ENCODE measurements at places on chromosomes 11 and 22. TPM values are rescaled to one million over a fixed set of nuclear protein-coding genes. Genes with fewer than 3 reads are reported as not detected.
A peak's percentile ranks its signal among the peaks of the same experiment; 100 is the strongest.

DNA sequence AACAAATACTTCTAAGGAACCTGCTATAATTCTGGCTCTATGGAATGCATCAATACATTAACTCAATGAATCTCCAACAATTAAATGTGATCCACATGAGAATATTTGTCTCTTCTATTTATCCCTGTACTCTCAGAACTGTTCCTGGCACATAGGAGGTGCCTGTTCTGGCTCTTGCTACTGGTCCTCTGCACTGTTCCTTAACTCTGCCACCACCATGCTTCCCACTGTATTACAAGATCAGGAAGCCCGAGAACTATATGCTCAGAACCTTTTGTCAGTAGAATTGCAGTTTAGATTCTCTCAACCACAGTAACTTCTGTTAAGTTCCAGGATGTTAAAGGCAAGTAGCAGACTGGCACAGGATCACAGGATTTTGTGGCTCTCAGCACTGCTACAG is 376.3 kb upstream of the CCDC90B start:
- DNase-seq: no peak

DNA sequence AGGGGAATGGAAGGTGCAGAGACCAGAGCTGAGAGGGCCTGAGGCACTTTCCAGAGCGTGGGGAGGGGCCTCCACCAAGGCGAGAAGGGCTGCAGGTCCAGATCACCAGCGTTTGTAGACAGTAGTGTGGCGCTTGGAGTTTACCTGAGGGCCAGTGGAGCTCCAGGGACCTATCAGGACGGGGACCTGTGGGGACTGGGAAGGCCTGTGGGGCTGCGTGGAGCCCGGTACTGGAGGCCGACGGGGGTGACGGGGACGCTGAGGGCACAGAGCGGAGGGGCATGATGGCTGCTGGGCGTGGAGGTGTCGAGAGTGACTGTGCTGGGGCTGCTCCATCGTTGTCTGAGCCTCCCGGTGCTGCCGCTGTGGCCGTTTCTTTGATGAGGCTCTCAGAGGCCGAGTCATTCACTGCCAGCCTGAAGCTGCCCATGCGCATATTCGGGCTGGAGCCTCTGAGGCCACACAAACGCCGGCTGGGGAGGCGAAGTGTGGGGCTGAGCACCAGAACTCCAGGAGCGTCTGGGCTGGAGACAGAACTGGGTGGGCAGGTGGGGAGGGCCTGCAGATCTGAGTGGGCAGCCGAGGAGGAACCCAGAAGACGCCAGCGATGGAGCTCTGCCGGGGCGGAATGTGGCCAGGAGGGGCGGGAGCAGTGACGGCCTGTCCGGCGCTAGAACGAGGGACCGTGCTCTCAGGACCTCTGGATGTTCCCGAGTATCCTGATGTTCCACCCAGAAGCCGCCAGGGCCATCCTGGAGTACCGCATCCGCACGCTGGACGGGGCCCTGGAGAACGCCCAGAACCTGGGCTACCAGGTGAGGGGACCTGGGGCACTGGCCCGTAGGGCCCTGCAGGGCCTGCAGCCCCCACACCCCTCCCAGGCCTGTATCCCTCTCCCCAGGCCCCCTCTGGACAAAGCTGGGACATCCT is 2.6 kb downstream of the PGGHG start:
- no peak for DNase-seq

DNA sequence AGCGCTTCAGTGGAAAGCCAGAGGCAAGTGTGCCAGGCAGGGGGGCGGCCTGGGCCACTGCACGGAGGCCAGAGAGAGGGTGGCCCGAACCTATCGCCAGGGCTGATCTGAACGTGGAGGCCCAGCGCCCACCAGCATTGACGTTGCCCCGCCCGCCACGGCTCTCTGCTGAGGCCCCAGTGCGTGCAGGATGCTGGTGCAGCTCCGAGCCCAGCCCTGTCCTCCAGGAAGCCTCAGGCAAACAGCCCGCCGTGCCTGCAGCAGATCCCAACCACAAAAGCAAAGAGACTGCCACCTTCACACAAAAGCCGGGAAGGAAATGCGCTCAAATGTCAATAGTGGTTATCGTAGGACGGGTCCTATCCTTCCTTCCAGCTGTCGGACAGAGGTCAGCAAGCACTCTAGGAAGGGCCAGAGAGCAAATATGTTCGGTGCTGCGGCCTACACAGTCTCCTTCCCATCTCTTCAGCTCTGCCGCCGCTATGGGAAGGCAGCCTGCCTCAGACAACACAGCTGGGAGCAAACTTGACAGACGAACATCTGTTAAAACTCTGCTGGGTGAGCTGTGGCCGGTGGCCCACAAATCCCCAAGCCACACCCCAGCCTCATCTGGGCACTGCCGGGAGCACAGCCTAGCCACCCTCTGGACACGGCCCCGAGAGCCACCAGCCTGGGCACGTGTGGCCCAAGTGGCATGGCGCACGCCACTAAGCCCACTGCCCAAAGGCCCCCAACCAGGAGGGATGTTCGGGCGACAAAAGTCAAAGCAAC is 146.2 kb downstream of the CRYBB2 start:
- DNase-seq: no peak

DNA sequence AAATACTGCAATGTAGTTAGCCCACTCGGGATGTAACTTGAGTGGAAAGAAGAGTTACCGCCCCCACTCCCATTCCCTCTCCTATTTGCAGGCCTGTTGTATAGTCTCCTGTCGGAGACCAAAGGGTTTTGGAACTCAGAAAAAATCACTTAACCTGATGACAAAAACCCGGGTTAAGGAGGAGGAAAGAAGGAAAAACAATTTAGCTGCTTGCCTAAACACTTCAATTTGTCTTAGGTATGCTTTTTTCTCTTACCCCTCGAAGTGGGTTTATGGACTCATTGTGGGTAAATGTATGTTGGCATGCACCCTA is 2.2 kb downstream of the YAP1 start:
- no peak for DNase-seq

DNA sequence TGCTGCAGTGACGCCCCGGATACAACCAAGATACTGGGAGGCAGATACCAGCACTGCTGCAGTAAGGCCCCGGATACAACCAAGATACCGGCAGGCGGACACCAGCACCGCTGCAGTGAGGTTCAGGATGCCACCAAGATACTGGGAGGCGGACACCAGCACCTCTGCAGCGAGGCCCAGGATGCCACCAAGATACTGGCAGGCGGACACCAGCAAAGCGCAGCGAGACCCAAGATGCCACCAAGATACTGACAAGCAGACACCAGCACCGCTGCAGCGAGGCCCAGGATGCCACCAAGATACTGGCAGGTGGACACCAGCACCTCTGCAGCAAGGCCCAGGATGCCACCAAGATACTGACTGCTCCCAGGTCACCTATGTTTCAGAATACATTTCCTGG is 225.2 kb downstream of the BRD1 start:
- no peak for DNase-seq

- DNase-seq: no peak
These were observed 1526.5 kb downstream of the LRRC4C start for GRCh38 chr11:39932966-39933365.

DNA sequence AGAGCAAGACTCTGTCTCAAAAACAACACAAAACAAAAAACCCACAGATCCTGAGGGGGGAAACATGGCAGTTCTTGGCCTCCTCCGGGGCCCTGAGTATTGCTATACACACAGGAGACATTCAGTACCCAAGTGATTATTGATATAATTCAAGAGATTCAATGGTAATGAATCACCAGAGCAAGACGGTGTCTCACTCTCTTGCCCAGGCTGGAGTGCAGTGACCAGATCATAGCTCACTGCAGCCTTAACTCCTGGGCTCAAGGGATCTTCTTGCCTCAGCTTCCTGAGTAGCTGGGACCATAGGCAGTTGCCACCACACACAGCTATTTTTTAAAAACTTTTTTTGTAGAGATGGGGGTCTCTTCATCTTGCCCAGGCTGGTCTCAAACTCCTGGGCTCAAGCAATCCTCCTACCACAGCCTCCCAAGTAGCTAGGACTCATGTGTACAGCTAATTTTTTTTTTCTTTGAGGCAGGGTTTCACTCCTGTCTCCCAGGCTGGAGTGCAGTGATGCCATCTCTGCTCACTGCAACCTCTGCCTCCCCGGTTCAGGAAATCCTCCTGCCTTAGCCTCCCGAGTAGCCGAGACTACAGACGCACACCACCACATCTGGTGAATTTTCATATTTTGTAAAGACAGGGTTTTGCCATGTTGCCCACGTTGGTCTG is 21.8 kb upstream of the PIK3C2A start:
- DNase-seq: no peak

- no peak for DNase-seq
These were observed 33.0 kb upstream of the TEAD1 start for GRCh38 chr11:12640926-12641849.

- DNase-seq: no peak
These were observed 172.4 kb downstream of the BRD1 start for GRCh38 chr22:49655168-49655812.

DNA sequence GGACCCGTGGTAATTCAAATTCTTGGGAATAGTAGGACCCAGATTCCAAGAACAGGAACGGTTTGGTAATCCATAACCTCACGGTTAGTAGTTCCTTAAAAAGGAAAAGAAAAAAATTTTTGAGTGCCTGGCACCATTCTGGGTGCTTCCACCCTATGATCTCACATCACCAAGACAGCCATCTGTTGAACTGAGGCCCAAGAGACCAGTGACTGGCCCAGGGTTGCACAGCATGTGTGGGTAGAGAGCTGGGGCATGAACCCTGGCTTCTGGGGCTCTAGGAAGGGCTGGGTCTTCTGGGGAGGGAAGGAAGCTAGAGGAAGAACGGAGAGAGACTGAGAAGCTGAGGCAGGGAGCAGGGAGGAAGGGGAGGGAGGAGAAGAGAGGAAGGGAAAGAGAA is 4.7 kb upstream of the SPI1 start:
- DNase-seq: no peak

DNA sequence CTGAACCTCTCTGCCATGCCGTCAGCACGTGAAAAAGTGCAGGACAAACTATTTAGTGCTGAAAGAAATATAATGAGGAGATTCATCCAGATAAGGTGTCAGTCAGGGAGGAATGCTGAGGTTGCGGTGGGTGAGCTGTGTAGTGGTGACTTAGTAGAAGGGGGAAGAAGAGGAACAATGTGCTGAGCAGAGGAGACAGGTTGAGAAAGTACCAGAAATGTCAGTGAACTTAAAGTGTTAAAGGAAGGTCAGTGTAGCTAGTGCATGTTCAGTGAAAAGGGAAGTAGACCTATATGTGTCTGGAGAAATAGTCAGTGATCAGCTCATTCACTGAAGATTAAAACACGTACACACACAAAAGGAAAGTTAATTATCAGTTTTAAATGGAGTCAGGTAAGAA is 237.6 kb upstream of the CCDC179 start:
- no peak for DNase-seq

DNA sequence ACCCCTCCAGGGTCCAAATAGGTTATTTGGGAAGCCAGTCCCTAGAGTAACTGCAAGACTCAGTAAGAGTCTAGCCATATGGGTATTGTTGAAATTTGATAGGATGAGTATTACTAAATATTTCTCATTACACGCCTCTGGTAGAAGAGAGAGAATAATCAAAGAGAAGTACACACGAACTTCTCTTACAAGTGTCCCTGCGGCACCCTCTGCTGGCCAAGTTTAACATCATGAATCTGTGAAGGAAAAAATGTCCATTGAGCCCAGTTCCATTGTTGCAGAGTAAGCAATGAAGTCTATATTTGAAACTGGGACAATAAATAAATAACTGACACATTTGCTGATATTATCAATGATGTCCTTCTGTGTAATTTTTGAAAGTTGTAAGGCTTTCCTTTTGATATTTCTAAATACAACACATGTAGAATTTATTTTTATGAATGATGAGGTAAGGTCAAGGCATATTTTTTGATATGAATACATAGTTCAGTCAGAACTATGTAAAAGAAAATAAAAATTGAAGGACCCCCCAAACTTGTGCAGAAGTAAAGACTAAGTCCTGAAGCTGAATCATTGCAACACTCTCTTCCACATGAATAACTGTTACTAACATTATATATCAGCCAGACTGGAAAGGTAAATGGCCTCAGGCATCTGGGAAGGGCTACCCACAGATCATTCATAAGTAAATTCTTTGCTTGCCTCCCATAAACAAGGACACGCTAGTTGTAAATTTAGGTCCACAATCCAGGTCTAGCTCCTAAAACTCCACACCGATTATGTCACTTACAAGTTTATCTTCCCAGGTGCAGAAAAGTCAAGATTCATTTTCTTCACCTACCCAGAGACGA is 10.0 kb downstream of the OR51L1 start:
- DNase-seq: peak; percentile 37

GRCh38 chr22:37269936-37270678 is 12.2 kb upstream of the CYTH4 start:
- DNase-seq: no peak

GRCh38 chr22:28034760-28035401 is 115.8 kb upstream of the PITPNB start:
- no peak for DNase-seq

DNA sequence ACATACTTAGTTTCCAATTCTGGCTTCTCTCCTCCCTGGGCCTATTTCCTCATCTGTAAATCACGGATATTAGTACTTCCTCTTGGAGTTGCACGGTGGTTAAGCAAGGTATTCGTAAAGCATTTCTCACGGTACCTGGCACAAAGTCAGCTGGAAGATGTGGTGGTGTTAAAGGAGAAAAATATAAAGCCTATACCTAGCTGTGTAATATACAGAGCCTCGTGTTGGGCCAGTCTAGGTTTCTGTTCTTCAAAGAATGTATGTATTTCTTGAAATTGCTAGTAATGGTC is 47.2 kb downstream of the DBX1 start:
- DNase-seq: peak; percentile 54

Gene NXPE1
- not detected for total RNA-seq

Gene MS4A18
- total RNA-seq: not detected

Gene SLC6A5
- total RNA-seq: not detected

Gene DENND5A
- total RNA-seq: 84.6 TPM

Gene CBX6
- 59.5 TPM for total RNA-seq

Gene PRR33
- total RNA-seq: not detected

Gene TBX1
- not detected for total RNA-seq

Gene ABTB2
- 6.0 TPM for total RNA-seq

Gene BTBD10
- 107 TPM for total RNA-seq

Gene GAL3ST3
- total RNA-seq: not detected
